Activated CD4-positive, CD25-positive, alpha-beta regulatory T cell treated with anti-CD3 and anti-CD28 coated beads, Interleukin-2, amount 50 U/mL, for 72 hours (primary cell): ENCODE measurements at places on chromosomes 12 and 14.

GRCh38 chr14:82565825-82566224 is 1032.2 kb upstream of the SEL1L start:
- no peak for DNase-seq

DNA sequence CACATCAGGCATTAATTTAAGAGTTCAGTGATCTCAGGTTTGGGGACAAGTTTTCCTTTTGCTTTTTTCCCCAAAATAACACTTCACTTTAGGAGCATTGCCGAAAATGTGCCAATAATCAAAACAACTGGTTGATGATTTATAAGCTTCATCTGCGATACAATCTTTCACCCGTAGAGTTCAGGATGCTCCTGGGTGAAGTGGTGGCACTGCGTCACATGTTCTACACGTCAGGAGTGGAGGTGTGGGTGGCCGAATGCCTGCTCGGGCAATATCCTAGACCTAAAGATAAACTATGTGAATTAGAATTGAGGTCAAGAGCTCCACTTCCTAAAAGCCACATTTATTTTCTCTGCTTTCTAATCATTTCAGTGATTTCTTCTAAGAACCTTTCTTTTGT is 70.9 kb upstream of the DICER1 start:
- DNase-seq = no peak

GRCh38 chr14:77043177-77043983 is 14.9 kb upstream of the IRF2BPL start:
- peak; percentile 36 for DNase-seq

GRCh38 chr12:76049575-76050251 is 18.1 kb upstream of the PHLDA1 start:
- DNase-seq = no peak

DNA sequence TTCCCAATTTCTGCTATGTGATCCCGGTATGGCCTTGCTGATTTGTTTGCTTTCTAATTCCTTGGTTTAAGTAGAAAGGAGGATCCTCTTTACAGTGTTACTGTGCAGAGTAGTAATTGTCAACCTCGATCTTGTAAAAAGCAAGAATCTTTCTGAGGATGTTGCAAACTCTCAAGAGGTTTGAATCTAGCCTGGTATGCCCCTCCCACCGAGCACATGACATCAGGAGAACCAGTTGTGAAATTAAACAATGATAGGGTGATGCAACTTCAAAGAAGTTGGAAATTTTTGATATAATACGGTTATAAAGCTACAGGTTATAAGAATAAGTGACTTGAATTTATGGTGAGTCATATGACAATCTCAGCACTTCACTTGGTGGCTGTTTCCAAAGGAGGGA is 35.0 kb upstream of the FUT8 start:
- DNase-seq = no peak

DNA sequence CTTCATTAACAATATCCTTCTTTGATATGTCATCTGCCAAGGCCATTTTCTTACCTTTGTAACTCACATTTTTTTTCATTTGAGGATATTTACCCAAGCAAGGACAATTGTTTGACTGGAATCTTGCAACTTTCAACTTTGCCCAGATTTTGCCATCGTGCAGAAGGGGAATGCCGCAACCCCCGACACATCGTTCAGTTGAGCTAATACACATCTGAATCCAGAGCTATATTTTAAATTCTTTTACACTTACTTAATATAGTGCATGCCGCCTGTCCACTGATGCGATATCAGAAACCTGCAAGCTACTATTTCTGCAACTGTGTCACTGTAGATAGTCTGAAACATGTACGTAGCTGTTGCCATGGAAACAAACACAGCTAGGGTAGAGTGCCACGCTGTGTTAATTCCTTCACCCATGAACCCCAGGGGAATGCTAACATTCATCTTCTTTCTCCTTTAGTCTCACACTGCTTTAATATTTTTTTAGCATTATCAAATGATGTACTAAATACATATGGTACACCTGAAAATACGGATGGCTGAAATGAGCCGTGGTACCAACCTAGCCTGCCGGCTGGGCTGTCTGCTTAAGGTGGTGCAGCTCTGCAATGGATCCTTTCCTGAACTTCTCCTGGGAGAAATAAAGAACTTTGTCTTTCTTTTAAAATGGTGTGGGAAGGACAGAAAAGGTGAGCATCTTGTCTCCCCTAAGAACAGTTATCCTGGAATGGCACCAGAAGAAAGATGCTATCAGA is 77.0 kb upstream of the FOXN3 start:
- no peak for DNase-seq

GRCh38 chr12:29164477-29165393 is 15.7 kb downstream of the FAR2 start:
- no peak for DNase-seq

DNA sequence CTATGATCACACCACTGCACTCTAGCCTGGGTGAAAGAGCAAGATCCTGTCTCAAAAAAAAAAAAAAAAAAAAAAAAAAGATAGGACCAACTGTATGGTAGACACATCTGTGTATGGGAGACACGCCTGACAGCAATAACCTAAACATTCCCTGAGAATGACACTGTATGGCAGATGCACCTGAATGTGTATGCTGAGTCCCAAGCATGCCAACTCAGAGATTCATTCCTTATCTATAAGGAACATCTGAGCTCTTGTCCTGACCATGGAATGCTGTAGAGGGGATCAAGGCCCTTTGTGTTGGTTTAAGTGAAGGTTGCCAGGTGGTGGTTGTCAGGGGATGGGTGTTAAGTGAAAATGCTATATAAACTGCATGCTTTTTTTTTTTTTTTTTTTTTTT is 19.2 kb upstream of the LGALS3 start:
- DNase-seq = no peak

GRCh38 chr14:99073431-99073830 is 198.6 kb downstream of the BCL11B start:
- no peak for DNase-seq

DNA sequence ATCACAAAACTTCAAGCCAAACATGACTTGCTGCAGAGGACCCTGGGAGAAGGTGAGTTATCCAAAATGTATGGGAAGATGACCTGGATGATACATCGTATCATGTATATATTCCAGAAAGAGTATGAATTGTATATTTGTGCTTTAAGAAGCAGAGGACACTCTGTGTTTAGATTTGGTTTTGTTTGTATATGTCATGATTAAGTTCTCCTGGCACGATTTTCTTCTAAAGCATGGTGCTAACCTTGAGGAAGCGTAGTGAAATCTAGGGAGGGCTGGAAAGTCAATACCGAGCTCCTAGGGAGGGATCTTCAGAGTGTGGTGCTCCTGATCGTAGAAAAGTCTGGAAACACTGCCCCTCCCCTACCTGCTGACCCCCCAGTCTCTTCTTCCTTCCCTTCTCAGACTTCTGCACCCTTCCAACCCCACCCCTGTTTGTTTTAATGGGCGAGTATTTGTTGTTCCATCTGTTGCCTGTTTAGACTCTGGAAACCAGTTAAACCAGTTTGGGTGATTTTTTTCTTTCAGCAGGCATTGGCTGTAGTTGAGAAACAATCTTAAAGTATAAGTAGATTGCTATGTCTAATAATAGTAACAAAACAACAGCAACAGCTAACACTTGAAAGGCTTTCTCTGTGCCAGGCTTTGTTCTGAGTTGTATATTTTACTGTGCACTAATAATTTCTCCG is 141.6 kb downstream of the KICS2 start:
- no peak for DNase-seq

DNA sequence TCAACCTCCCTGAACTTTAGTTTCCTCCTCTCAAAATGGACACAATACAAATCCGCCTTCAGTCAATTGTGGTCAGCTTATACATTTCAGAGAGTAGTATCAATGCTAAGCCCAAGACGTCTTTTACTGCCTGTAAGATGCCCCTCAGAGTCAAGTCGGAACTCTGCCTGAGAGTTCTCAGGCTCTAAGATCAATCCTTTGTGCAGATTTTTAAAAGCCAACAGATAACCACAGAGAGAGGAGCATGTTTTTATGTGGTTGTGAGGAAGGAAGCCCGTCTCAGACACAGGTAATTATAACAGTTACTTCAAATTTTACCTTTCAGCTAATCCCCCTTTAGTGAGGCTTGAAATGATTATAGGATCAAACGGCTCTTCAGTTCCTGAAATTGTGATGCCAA is 91.6 kb downstream of the HELB start:
- no peak for DNase-seq

GRCh38 chr14:21077672-21078071 is 7.6 kb downstream of the ARHGEF40 start:
- no peak for DNase-seq

GRCh38 chr14:71566276-71566675 is 366.0 kb upstream of the RGS6 start:
- no peak for DNase-seq

DNA sequence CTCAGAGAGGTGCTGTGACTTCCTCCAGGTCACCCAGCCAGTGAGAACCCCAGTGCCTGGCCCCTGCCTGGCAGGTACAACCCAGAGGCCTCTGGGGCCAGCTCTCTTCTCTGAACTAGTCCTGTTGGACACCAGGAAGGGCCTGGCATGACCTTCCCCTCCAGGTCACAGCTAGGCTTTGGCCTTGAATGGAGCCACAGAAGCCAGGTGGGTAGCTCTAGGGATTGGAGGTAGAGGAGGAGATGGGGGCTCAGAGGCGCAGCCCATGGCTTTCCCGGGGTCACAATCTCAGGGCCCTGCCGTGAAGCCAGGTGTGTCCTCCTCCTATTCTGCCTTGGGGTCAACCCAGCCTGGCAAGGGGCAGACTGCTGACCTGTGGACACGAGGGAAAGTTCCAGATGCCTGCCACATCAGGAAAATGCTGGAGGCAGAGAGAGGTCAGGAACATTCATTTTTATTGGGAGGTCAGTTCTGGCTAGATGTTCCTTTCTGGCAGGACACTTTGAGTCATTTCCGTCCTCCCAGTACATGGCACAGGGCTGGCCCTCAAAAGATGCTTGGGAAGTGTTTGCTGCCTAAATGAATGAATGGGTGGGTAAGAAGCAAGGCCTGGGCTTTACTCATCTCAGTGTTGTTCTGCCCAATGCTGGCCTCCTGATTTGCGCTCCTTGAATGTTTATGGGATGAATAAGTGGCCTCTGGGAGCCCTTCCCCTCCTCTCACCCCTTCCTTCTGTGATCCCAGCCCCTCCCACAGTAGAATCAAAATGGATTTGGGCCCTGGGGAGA is 25.4 kb downstream of the FAM222A start:
- DNase-seq = no peak

GRCh38 chr12:111216387-111217159 is 152.3 kb downstream of the PHETA1 start:
- no peak for DNase-seq

- DNase-seq = no peak
These were observed 5.7 kb downstream of the FNTB start for GRCh38 chr14:64992328-64992885.

DNA sequence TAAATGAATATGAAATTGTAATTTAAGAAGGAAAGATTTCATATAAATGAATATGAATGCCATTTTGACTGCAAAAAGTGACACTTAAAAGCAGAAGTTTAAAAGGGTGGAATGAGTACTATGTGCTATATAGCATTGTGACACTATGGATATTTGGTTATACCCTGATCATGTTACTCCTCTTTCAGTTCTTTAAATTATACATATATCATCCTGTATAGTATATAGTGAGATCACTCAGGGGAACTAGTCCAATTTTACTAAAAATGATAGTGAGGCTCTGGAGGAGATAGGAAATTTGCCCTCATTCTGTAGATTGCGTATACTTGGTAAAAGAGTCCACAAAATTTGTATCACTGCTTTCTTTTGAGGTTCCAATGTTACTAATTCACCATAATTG is 155.7 kb upstream of the BTG1 start:
- no peak for DNase-seq

- no peak for DNase-seq
These were observed 576.0 kb downstream of the NRXN3 start for GRCh38 chr14:78746086-78746595.

- no peak for DNase-seq
These were observed 612 bp downstream of the VPS37B start for GRCh38 chr12:122895320-122895703.

- no peak for DNase-seq
These were observed 884 bp upstream of the TMEM132C start for GRCh38 chr12:128266086-128266485.

DNA sequence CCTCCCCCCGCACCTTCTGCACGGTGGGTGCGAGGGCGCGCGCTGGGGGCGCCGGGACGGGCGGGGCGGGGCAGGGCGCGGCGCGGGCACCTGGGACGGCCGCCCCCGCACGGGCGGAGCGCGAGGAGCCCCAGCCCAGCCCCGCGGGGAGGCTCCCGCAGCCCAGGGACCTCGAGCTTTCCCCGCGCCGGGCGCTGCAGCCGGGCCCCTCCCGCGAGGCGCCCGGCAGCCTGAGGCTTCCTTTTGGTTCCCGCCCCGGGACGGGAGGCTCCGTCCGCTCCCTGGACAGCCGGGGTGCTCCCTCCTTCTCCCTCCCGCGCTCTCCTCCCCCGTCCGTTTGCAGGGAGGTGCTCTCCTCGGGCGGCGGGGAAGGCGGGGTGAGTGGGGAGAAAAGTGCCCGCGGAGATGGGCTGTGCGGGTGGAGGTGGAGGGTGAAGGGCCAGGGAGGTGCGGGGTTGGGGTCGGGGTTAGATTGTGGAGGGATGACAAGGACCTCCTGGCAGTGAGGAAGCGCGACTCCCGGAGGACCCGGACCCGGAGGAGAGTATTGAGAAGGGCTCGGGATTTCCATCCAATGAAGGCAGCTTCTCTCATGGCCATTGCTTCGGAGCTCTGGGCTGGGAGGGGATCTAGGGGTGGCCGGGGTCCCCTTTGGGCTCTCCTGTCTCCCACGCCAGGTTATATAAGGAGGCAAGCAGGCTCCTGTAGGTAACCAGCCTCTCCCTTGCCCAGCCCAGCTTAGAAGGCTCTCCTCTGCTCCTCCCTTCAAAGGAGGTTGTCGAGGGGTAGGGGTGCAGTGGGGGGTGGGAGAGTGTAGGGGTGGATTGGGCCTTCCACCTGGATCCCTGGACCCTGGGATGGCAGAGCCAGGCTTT is 645 bp downstream of the JDP2 start:
- peak; percentile 36 for DNase-seq

- no peak for DNase-seq
These were observed 13.7 kb upstream of the ZNF385A start for GRCh38 chr12:54398218-54398617.

DNA sequence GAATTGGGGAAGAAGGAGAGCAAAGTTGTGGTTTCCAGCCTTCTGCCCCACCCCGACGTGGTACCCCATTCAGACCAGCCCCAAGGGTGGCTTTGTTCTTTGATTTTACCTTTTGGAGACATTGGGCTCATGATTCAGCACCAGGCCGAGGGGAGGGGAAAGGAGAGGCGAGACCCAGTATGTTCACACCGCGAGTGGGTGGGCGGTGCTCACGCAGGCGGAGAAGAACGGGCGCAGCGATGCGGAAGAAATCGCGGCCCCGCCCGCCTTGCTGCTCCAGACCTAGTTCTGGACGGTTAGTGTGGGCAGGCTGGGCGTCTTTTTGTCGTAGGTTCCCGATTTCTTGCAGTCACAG is 963 bp downstream of the ATL1 start:
- DNase-seq = peak; percentile 46

DNA sequence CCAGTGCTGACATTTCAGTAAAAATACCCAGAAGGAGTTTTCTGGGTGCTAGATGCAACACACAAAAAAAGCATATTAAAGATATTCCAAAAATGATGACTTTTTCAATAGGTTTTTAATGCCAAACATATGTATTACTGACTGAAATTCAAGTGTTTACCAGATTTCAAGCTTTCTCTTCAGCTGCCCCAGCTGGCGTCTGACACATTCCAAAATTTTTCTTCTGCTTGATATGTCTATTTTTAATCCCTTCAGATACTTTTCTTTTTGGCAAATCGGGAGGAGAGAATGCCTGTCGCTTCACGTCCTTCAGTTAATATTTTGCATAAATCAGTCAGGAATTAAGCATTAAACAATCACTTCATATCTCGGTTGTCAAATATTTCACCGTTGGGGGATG is 7.1 kb upstream of the CCDC60 start:
- DNase-seq = no peak
